ENCODE measurements at places on chromosomes 6 and 20.

- DNase-seq = no peak
These were observed 6.6 kb upstream of the WTAP start for GRCh38 chr6:159720708-159721107.

GRCh38 chr6:95387845-95388244, 189.5 kb upstream of the MANEA start:
- DNase-seq = no peak

- no peak for DNase-seq
These were observed 75.0 kb downstream of the VTA1 start for GRCh38 chr6:142222022-142222421.

DNA sequence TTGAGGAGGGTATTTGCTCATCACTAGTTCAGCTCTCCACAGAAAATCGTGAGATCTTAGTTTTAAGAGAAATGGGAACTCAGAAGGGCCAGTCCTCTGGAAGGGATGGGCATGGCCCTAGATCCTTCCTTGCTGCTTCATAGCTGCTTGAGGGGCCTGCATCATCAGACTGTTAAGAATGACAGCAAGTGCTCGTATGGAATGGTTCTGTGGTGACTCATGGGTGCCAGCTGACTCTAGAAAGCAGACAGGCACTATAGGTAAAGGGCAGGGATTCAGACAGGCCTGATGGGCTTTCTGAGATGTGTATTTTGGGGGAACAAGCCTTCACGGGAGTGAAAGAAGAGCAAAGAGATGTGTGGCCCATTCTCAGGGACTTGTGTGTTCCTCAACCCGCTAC, 90.8 kb downstream of the MYLK4 start:
- no peak for DNase-seq

DNA sequence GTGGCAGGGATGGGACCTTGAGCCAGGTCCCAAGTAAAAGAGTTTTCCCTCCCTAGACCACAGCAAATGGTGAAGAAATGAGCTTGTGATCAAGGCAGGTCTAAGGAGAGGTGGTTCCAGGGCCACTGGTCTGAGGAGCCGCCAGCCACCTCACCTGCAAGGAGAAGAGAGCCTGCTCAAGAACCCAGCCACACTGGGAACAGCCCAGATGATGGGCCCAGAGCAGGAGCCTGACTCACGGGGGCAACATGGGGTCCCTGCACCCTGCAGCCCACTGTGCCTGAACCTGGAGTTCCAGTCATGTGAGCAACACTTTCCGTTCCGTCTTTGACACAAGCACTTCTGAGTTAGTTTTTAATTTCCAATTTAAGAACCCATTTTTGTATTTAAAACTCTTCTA, 204.5 kb upstream of the CDH4 start:
- DNase-seq = no peak

GRCh38 chr20:64196309-64196708, 32.1 kb downstream of the MYT1 start:
- DNase-seq = no peak

DNA sequence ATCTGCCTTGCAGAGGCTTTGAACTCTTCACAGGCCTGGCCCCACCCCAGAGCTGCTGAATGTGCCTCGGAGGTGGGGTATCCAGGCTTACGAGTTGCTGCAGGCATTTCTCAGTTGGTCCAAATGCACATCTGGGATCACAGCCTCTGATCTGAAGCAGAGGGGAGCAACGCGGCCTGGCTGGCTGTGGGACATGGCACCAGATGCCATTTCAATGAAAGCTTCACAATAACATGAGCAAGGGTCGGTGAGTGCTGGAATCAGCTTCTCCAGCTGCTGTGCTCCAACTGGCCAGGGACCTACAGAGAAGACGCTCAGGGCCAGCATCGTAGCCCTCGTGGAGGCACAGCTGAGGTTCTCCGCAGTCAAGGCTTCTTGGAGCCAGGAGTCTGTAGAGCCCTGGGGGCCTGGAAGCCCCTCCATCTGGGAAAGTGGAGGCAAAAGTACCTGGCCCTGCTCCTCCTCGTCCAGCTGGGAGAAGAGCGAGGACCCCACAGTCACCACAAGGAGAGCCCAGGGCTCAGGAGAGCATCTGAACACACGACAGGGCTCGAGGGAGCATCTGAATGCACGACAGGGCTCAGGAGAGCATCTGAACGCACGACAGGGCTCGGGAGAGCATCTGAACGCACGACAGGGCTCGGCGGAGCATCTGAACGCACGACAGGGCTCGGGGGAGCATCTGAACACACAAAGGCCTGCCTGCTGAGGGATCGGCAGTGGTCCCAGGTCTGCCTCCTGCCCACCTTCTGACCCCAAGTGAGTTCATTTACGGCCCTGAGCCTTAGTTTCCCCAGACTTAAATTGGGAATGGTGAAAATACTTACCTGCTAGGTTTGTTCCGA, 165.2 kb downstream of the DLL1 start:
- no peak for DNase-seq

DNA sequence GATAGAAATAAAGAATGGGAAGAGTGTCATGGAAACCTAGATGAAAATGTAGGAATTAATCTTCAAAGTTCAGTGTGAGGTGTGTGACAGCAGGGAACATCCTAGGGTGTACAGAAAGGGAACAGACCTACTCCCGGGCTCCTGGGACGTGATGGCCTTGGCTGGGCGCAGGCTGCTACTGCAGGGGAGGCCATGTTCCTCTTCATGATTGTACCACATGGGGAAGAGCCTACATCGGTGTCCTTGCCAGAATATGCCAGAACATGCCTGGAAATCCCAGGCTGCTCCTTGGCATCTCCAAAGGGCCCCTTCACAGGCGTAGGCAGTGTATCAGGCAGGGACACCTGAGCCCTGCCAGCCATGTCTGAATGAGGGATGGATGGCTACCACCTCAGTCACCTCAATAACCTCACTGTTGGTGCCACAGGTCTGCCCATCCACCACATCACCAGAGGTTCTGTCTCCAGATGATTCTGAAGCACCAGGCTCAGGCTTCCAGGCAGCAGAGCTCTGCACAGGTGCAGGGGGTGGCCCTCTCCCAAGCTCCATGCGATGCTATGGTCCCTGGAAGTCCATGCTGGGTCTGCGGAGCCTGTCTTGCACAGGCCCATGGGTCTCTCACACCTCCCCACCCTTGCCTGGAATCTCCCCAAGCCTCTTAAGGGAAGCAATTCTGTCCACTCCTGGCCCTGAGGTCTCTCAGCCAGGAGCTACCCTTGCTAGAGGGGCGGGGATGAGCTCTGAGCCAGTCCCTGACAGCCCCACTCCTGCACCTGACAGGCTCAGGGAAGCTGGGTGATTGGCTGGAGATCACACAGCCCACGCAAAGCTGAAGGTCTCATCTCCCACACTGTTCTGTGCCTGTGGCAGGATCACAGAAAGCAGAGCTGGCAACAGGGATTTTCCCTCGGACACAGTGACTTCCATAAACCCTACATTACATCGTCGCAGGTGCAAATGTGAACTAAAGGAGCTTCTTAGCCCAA, 20.2 kb downstream of the RAMACL start:
- no peak for DNase-seq

- no peak for DNase-seq
These were observed 104.7 kb downstream of the PRDM13 start for GRCh38 chr6:99711302-99711701.

GRCh38 chr6:9532621-9533557, 882.0 kb downstream of the TFAP2A start:
- DNase-seq = no peak

GRCh38 chr6:54874349-54875048, 27.9 kb downstream of the FAM83B start:
- DNase-seq = no peak

DNA sequence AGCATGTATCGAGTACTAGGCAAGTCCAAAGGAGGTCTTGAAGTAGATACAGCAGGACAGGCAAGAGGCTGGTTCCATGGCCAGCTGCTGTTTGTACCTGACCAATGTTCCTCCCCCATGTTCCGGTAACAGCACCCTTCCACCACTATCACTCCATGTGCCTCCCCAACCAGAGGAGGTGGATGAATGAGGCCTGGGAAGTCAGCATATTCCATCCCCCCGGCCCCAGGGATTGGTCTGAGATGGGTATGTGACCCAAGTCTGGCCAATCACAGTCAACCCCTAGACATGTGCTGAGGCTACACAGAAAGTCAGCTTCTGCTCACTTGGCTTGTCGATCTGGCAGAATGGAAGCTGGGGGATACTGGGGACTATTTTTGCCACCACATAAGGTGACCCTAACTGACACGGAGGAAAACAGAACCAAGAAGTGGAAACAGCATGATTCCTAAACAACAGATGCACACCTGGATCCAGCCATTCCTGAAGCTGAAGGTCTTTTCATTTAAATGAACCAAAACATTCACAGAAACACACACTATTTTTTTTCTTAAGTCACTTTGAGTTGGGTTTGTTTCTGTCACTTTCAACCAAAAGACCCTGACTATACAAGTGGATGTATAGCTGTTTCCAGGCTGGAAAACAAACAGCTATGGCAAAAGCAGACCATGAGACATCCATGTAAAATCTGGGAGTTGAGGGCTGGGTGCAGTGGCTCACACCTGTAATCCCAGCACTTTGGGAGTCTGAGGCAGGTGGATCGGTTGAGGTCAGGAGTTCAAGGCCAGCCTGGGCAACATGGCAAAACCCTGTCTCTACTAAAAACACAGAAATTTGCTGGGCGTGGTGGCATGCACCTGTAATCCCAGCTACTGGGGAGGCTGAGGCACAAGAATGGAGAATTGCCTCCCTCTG, 70.4 kb upstream of the PTPN1 start:
- DNase-seq = no peak

- DNase-seq = no peak
These were observed 214.1 kb upstream of the HS3ST5 start for GRCh38 chr6:114556846-114557488.

- no peak for DNase-seq
These were observed 151.4 kb downstream of the ID4 start for GRCh38 chr6:19988555-19988954.

DNA sequence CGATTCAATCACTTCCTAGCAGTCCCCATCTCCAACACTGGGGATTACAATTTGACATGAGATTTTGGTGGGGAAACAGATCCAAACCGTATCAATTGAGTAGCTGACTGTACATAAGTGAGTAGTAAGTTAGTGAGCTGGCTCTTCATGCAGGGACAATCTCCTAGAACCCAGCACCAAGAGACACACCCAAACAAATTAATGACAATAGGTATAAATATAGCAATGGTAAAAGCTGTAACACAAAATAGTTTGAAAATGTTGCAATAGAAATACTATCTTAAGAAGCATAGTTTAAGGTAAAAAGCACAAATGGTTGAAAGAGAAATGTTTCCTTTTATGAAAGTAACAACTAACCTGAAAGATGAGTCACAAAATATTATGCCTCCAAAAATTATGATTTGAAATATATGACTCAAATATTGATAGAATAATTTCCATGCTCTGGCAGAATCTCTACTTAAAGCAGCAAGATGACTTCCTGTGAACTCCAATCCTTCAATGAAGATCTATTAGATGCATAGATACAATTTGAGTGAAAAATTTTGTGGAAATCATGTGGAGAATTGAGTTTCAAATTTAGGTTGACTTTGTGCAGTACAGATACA, 5.4 kb upstream of the SIRPB1 start:
- no peak for DNase-seq

- DNase-seq = no peak
These were observed 47.3 kb upstream of the MARCKS start for GRCh38 chr6:113809826-113810225.

GRCh38 chr6:22227824-22228610, 68.8 kb downstream of the PRL start:
- DNase-seq = no peak

DNA sequence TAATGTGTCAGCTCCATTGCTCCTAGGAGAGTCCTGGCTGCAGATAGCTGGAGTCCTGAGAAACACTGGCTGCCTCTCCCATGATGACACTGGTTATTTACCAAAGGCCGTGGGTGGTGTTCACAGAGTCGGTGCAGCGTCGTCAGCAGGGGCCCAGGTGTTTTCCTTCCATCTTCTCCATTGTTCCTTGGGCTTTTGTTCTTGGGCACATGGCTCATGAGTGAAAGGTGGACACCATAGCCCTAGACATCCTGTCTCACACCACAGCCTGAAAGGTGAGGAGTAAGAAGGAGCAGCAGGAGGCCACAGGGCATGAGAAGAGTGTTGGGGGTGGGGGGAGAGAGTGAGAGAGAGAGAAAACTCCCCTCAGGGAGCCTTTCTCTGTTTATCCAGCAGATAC, 9.1 kb downstream of the CST5 start:
- DNase-seq = no peak

DNA sequence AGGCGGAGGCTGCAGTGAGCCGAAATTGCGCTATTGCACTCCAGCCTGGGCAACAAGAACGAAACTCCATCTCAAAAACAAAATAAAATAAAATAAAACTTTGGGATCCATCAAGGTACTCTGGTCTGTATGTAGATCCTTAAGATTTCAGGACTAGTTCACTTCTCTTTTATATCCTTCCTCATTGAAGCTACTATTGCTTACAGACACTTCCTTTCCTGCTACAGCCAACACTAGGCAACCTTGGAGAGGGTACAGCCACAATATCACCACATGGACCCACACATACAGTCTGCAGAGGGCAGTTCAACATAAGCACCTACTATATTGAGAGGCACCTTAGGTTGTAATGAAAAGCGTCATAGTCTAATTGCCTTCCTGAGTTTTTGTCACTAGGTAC, 113.3 kb downstream of the ATXN1 start:
- DNase-seq = no peak

GRCh38 chr6:56902641-56903464, 52.1 kb upstream of the BEND6 start:
- DNase-seq = no peak

DNA sequence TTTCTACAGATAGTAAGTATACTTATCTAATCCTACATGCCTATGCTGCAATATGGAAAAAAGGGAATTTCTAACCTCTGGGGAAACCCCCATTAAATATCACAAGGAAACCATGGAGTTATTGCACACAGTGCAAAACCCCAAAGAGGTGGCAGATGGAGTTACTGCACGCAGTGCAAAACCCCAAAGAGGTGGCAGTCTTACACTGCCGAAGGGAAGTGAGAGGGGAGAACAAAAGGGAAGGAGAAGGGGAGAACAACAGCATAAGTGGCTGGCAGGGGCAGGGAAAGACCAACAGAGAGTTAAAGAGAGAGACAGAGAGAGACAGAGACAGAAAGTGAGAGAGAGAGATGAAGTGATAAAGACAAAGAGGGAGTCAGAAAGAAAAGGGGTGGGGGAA, 43.8 kb upstream of the EIF2S2 start:
- no peak for DNase-seq

GRCh38 chr6:111759836-111760785, 113.1 kb downstream of the FYN start:
- DNase-seq = no peak

GRCh38 chr6:104527761-104528415, 331.8 kb downstream of the HACE1 start:
- DNase-seq = no peak

- DNase-seq = no peak
These were observed 471.8 kb downstream of the COL12A1 start for GRCh38 chr6:74733830-74734620.

GRCh38 chr6:149041953-149042352, 275.6 kb upstream of the TAB2 start:
- DNase-seq = no peak

GRCh38 chr6:14470671-14471070, 353.1 kb downstream of the CD83 start:
- no peak for DNase-seq

All from 8988T (cell line).